ENCODE measurements at places on chromosomes 4 and X.

- peak; percentile 17 for DNase-seq
Observed at GRCh38 chrX:70998411-70999027, 67.6 kb upstream of the SLC7A3 start.

GRCh38 chr4:47686294-47686872 lies 151.5 kb downstream of the CORIN start:
- DNase-seq: peak; percentile 72

DNA sequence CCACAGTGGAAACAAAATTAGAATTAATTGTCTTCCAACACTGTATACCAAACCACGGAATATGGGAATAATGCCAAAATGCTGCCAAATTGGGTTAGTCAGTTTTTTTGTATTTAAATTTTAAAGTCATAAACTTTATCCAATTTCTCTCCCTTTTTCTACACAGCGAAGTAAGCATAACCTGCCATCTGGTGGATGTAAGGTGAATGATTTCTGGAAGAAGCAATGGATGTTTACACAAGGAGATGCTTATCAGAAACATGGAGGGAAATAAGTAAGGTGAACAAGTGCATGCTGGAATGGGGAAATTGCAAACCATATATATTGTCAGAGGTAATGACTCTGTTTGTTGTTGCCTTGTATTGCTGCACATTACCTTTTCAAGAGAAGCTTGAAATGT lies 691.9 kb downstream of the TECRL start:
- DNase-seq: no peak

DNA sequence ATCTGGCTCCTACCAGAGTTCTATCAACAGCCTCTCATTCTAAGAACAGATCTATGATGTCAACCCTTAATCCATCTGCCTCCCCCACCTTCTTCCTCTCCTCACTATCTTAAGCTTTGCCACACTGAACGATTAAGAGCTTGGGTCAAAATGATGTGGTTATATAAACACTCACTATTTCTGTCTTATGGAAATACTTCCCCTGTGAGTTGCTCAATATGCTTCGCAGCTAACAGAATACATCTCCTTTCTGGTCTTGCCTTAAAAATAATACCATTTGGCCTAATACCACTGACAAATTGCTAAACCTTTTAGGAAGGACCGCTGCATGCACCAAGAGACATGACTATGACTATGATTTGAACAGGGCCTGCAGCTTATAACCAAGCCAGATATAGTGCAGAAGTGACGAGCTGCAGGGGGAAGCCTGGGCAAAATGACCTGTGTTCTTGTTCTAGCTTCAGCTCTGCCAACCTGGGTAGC lies 130.9 kb downstream of the RNF150 start:
- peak; percentile 41 for DNase-seq

- DNase-seq: no peak
Observed at GRCh38 chr4:125390727-125391126, 76.0 kb downstream of the FAT4 start.

GRCh38 chr4:84563002-84563401 lies 19.9 kb upstream of the CDS1 start:
- DNase-seq: no peak

- DNase-seq: no peak
Observed at GRCh38 chrX:54288968-54289367, 68.9 kb downstream of the WNK3 start.

- no peak for DNase-seq
Observed at GRCh38 chr4:7861440-7861881, 78.2 kb downstream of the AFAP1 start.

DNA sequence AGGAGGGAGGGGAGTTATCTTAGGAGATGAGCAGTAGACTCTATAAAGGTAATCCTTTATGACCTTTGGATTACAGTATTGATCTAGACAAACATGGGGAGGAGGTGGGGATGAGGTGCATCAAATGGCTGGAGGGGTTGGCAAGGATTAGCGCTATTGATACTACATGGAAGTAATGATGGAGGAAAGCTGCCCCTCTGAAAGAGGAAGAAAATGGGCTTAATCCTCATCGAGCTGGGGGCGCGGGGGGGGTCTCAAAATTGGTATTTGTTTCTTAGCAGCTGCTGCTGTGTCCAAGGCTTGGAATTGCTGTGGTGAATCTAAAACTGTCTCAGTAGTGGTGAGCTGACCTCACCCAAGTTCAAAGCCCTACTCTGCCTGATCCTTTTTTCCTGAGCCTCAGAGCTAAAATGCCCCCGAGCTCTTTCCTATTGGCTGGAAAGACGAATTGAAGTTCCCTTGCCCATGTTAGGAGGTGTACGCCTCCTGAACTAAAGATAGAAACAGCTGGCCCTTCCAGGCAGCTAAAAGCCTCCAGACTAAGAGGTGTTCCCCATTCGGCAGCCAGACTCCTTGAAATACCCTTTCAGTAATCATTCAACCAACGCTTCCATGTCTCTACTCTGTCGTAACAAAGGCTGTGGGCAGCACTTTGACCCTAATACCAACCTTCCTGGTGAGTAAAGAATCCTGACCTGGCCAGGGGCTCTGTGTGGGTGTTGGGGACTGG lies at the start of gene ITGB1BP2:
TSS of gene ITGB1BP2 (plus strand) at position 556 of the 730 bp plus-strand sequence. CDS start at position 613, 57 bp downstream.
- DNase-seq: no peak

- peak; percentile 4 for DNase-seq
Observed at GRCh38 chrX:119427024-119427794, 28.1 kb downstream of the SLC25A43 start.

DNA sequence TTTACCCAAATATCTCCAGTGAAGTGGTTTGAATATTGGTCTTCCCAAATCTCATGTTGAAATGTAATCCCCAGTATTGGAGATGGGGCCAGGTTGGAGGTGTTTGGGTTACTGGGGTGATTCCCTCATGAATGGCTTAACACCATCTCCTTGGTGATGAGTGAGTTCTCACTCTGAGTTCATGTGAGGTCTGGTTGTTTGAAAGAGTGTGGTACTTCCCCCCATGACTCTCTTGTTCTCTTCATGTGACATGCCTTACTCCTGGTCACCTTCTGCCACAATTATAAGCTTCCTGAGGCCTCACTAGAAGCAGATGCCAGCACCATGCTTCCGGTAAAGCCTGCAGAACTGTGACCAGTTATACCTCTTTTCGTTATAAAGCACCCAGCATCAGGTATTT lies 32.9 kb upstream of the OTUD4 start:
- DNase-seq: no peak

DNA sequence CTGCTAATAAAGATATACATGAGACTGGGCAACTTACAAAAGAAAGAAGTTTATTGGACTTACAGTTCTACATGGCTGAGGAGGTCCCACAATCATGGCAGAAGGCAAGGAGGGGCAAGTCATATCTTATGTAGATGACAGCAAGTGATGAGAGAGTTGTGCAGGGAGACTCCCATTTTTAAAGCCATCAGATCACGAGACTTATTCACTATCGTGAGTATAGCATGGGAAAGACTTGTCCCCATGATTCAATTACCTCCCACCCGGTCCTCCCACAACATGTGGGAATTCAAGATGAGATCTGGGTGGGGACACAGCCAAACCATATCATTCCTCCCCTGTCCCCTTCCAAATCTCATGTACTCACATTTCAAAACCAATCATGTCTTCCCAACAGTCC lies 50.9 kb upstream of the GRID2 start:
- no peak for DNase-seq

- DNase-seq: no peak
Observed at GRCh38 chrX:8274170-8274569, 103.1 kb upstream of the VCX2 start.

DNA sequence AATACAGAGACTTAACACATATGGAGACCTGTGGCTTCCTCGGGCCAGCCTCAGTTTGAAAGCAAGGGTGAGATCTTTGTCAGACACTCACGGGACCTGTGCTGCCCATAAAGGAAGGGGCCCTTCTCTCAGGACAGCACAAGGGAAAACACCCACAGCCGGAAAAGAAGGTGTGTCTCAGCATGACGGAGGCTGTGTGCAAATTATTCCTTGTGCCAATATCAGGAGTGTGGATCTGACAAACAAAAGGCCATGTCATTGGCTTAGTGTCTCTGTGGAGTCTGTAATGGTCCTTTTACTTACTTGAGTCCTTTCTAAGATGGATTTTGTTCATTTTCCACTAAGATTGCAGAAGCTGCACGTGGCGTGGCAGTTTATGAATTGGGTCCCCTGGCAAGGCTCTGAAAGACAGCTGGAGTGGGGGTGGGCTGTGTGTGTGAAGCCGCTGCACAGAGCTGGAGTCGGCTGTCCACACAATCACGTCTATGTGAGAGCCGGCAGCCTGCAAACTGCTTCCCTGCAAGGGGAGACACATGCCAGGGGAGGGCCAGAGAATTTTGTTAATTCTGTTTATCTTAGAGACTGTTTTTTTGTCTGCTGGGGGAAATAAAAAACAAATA lies 1.9 kb downstream of the ENPP6 start:
- no peak for DNase-seq

DNA sequence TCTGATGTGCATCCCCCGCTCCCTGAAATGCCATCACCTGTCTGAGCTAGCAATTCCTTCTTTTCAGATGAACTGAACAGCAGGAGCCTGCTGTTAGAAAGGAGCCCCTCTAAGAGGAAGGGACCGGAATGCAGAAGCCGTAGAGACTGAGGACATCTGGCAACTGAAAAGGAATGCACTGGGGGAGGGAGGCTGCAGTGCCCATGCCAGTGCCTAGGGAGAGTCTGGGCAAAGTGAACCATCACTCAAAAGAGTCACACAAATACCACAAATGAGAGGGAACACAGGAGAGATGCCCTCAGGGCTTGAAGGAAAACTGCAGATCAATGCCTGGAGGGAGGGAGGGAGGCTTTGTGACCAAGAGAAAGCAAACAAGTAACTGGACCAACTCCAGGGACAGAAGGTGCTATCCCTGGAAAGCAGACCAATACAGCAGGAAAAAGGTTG lies 93.9 kb upstream of the CBR4 start:
- no peak for DNase-seq

GRCh38 chr4:100083289-100083688 lies 107.0 kb downstream of the DDIT4L start:
- DNase-seq: no peak

DNA sequence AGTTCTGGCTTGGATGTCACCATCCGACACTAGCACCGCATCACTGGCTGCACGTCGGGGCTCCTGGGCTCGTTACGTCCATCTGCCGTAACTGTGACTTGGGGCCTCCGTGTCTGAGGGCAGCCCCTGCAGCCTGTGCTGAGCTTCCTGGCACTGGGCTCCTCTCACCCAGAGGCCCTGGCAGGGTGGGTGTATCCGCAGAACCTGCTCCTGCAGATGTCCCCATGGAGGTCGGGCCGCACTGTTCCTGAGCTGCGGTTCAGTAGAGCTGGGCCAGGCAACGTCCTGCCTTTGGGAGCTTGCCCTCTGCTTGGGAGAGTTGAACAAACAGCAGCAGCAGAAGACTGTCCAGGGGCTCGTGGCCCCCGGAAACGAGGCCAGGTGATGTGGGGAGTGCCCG lies 71.4 kb downstream of the RGS12 start:
- DNase-seq: no peak

DNA sequence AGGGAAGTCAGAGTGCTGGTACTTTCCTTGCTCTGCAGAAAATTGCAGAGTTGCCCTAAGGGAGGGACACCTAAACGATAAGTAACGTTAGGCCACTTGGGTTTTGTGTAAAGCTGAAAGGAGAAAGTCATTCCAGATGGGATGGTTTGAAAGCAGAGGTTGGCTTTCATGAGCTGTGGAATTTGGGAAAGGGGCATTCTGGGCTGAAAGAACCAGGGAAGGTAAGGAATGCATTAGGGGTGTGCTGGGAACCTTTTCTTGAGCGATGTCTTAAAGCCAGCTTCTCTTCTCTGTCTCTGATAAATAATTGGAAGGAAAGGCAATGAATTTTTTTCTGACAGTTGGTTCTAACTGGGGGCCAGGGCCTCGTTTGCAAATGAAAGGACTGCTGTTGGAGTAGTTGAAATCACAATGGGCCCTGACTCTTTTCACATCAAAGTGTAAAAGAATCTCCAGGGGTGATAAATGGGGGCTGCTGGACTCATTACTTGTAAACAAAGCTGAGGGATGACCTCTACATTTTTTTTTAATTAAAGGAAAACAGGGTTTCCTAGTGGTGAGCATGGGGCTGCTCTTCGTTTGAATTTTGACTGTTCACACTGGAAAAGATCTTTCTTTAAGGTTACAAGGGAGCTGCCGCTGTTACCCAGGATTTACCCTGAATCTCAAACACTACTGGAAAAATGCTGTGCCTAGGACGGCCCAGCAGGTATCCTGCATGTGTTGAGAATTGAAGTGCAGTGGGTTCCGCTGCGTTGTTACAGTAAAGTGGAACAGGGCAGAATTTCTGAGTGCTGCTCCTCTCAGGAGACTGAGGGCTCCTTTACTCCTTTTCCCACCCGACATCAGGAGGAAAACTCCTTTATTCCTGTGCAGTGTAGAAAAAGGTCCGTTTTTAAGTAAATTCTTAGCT lies 25.0 kb downstream of the AFF1 start:
- DNase-seq: no peak

GRCh38 chr4:32022071-32022470 lies 1301.9 kb downstream of the PCDH7 start:
- no peak for DNase-seq

DNA sequence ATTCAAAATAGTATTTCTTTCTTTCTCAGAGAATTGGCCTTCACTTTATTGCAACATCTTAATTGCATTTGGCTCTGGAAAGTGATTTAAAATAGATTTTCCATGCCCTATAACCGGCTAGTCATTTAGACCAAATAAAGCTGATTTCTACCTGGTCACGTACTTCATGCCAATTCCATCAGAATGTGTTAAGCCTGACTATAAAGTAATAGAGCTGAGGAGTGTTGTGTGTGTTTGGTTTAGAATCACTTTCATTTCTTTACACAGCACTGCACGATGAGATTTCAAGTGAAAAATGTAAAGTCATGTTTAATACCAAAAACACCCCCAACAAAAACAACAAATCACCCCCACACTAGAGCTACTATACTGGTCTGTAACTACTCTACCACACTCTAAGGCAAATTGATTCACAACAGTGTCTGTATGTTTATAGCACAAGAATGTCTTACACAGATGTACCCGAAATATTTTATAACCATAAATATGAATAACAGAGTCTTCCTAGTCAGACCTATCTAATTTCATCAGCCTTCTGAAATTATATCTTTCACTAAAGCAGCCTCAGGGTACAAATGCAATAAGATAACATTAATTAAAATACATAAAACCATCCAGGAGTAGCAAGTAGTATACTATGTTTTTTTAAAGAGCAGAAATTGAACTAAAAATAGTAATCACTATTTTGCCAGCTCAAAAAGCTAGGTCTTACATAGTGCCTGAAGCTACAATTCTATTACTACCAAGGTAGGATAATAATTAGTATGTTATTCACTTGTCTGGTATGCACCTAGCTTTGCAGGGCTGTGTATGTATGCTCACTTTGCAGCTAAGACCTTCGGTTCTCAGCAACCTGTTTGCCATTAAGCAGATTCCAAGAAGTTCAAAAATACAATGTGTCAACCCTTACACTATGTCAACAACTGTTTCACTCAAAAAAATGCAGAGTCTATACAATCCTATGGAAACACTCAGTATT lies 28.4 kb downstream of the APBB2 start:
- no peak for DNase-seq

GRCh38 chr4:152039691-152040090 lies 278.9 kb upstream of the GATB start:
- DNase-seq: no peak

DNA sequence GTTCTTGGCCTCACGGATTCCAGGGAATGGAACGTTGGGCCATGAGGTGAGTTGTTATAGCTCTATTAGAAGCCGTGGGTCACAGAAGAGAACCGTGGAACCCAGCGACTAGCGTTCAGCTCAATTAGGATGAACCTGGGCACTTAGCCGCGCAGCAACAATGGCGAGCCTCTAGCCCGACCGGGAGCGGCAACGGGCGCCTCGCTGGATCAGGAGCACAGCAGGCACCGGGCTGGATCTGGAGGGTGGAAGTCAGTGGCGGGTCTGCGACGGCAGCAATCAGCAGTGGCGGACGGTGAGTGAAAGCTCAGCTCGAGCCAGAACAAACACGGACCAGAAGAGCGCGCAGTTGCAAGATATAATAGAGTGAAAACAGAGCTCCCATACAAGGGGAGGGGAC lies 34.2 kb downstream of the AGA start:
- no peak for DNase-seq
